ENCODE measurements at places on chromosomes 1 and 21.

DNA sequence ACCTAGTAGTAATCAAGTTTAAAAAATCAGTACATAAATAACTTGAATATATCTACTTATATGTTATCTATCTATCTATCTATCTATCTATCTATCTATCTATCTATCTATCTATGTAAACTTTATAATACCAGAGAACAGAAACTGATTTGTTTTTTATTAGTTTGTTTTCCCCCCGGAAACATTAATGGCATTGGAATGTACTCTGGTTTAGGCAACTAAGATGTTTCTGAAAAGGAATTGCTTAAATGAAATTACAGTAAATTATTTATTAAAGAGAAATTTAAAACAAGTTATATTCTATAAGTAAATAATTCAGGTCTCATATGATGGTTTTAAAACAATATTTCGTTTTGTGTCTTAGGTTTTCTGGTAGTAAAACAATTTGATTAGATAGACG is 681.0 kb upstream of the ADAMTS5 start:
- peak overlapping the region; percentile 95 for H3K27ac ChIP-seq
- no peaks in the 10 kb centered on the region for H3K36me3 ChIP-seq
- peaks cover 57% of the 10 kb centered on the region for H3K4me1 ChIP-seq
- H3K27me3 ChIP-seq, result peaks cover 2% of the 10 kb centered on the region

DNA sequence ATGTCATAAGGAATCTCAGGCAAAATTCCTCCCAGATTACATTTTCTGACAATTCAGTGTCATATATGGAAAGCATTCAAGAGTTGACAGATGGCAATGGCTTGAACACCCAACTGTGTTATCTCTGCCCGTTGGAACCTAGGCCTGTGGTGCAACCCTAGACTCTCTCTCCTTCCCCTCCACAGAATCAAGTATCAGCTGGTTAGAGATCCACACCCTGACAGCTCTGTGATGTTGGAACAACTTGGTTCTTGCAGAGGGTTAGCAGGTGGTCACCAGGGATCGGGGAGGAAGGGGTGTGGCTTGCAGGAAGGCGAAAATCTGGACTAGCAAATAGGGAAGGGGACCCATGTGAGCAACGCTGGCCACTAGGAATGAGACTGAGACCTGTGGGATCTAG is 26.3 kb downstream of the PCSK9 start:
- peaks cover 22% of the 10 kb centered on the region for H3K4me1 ChIP-seq
- DNase-seq, result no peak
- H3K27me3 ChIP-seq, result peaks cover 2% of the 10 kb centered on the region
- H3K36me3 ChIP-seq, result peaks cover 34% of the 10 kb centered on the region
- no peak overlapping the region for H3K27ac ChIP-seq
- H3K4me3 ChIP-seq, result no peak overlapping the region

GRCh38 chr1:98709906-98710305 is 48.4 kb downstream of the SNX7 start:
- H3K27me3 ChIP-seq, result no peaks in the 10 kb centered on the region
- H3K4me1 ChIP-seq, result peaks cover 19% of the 10 kb centered on the region
- no peak overlapping the region for H3K4me3 ChIP-seq
- DNase-seq, result no peak
- H3K27ac ChIP-seq, result no peak overlapping the region

DNA sequence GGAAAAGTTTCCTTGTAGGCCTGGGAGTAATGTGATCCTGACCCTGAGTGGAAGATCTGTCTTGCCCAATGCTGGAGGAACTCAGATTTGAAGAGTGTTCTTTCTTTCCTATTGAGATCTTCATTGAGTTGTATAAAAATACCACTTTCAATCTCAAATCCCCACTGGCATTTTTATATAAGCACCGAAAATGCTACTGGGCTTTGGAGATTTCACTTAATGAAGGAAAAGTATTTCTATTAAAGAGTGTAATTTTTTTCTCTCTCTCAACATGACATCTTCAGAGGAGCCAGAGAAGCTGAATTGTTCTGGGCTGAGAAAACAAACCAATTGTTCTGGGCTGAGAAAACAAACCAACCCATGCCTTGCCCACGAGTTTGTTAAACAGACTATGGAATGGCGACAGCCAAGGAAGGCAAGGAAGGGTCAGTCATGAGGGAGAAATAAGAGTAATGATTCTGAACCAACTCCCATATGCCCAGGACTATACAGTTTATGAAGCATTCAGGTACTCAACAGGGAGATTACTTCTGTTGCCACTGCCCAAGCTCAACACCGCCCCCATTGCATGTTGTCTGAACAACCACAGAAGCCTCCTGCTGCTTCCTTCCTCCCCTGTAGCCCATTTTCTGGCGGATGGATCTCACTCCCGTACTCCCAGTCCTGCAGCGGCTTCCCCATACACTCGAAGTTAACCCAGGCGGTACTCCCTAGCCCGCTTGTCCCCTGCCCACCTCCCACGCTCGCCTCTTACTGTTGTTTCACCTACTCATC is 103.2 kb downstream of the BEND5 start:
- no peaks in the 10 kb centered on the region for H3K36me3 ChIP-seq
- DNase-seq, result no peak
- H3K27ac ChIP-seq, result no peak overlapping the region
- H3K4me3 ChIP-seq, result no peak overlapping the region
- H3K4me1 ChIP-seq, result no peaks in the 10 kb centered on the region
- H3K27me3 ChIP-seq, result peaks cover 2% of the 10 kb centered on the region

GRCh38 chr1:91673613-91674012 is 173.0 kb downstream of the CDC7 start:
- no peak overlapping the region for H3K4me3 ChIP-seq
- no peaks in the 10 kb centered on the region for H3K4me1 ChIP-seq
- H3K27me3 ChIP-seq, result no peaks in the 10 kb centered on the region
- no peak overlapping the region for H3K27ac ChIP-seq
- DNase-seq, result no peak

DNA sequence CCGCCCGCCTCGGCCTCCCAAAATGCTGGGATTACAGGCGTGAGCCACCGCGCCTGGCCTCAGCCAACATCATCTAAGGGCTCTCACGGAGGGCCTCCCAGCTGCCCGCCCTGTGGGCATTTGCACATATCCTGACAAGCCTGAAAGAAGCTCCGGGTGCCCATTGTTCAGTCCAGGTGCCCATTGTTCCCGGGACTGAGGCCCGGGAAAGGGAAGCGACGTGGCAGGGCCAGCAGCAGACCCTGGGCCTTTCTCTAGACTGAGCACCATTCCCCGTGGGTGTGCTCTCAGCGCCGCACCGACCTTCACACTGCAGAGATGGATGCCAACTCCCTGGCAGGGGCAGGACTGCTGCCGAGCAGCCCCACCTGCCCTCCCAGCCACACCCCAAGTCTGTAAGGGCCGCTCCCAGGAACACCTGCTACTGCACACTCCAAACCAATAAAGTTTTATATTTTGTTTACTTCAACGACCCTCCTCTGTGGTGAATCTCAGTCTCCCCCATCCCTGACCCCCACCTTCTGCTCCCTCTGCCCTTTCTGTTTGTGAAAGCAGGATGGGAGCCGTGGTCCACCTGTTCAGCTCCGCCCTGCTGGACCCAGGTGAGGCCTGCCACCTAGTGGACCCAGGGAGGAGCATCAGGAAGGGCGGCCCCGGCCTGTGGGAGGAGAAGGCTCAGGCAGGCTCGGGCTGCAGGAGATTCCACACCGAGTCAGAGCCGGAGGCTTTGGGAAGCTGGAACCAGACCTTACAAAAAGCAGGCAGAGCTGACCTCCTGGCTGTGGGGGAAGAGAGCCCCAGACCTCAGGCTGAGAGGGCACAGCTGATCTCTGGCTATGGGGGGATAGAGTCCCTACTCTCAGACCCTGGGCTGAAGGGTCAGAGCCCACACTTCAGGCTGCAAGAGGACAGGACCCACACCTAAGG is 1.1 kb upstream of the TMEM82 start:
- peaks cover 7% of the 10 kb centered on the region for H3K4me1 ChIP-seq
- DNase-seq, result peak; percentile 62
- H3K27me3 ChIP-seq, result peaks cover 1% of the 10 kb centered on the region
- H3K4me3 ChIP-seq, result no peak overlapping the region
- H3K27ac ChIP-seq, result no peak overlapping the region

GRCh38 chr21:45578811-45579381 is 36.7 kb upstream of the SLC19A1 start:
- DNase-seq, result no peak
- peaks cover under 1% of the 10 kb centered on the region for H3K4me1 ChIP-seq
- H3K4me3 ChIP-seq, result no peak overlapping the region
- no peak overlapping the region for H3K27ac ChIP-seq
- no peaks in the 10 kb centered on the region for H3K36me3 ChIP-seq

GRCh38 chr1:89706700-89707012 is 73.7 kb downstream of the LRRC8C start:
- no peak overlapping the region for H3K4me3 ChIP-seq
- no peak for DNase-seq
- peaks cover 13% of the 10 kb centered on the region for H3K4me1 ChIP-seq

DNA sequence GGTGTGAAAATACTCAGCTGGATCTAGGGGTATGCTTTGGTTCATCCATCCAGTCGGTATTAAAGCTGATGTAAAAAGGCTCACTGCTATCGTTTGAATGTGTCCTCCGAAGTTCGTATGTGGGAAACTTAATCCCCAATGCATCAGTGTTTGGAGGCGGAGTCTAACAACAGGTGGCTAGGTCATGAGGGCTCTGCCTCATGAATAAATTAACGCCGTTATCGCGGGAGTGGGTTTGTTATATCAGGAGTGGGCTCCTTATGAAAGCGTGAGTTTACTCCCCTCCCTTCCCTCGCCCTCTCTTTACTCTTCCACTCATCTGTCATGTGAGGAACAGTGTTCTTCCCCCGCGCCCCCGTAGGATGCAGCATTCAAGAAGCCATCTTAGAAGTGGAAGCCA is 48.9 kb upstream of the ZNF281 start:
- no peak for DNase-seq
- no peak overlapping the region for H3K4me3 ChIP-seq
- no peaks in the 10 kb centered on the region for H3K27me3 ChIP-seq
- no peak overlapping the region for H3K27ac ChIP-seq
- H3K36me3 ChIP-seq, result no peaks in the 10 kb centered on the region

GRCh38 chr1:175287377-175287776 is 94.8 kb upstream of the KIAA0040 start:
- no peaks in the 10 kb centered on the region for H3K36me3 ChIP-seq
- DNase-seq, result no peak
- H3K4me3 ChIP-seq, result no peak overlapping the region
- no peaks in the 10 kb centered on the region for H3K27me3 ChIP-seq
- H3K4me1 ChIP-seq, result no peaks in the 10 kb centered on the region

- peak overlapping the region; percentile 77 for H3K27ac ChIP-seq
- peak overlapping the region; percentile 33 for H3K4me3 ChIP-seq
- DNase-seq, result peak; percentile 38
- no peaks in the 10 kb centered on the region for H3K36me3 ChIP-seq
- H3K4me1 ChIP-seq, result peaks cover 63% of the 10 kb centered on the region
- H3K27me3 ChIP-seq, result peaks cover 2% of the 10 kb centered on the region
These were observed 63.9 kb downstream of the NDUFS5 start for GRCh38 chr1:39089931-39090521.

- DNase-seq, result peak; percentile 72
These were observed 65.5 kb upstream of the CR1L start for GRCh38 chr1:207579436-207579799.

DNA sequence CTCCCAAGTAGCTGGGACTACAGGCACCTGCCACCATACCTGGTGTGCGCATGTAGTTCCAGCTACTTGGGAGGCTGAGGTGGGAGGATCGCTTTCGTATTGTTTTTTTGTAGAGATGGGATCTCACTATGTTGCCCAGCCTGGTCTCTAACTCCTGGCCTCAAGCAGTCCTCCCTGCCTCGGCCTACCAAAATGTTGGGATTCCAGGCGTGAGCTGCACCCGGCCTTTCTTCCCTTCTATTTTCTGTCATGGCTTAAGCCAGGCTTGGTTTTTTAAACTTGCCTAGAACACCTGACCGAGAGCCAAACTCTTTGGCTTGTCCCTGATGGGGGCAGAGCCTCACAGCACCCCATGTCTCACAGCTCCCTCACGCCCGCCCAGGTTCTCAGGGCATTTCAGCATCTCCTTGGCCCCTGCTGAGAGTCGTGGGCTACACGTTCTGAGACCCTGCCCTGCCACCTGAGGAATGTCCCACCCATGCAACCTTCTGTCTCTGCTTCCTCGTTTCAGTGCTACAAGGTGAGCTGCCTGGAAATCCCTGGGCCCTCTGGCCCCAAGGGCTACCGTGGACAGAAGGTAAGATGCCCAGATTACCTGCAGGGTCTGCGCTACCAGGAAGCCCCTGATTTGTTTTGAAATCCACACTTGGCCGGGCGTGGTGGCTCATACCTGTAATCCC is 15.7 kb downstream of the COL6A2 start:
- no peak for DNase-seq
- H3K27ac ChIP-seq, result no peak overlapping the region
- H3K36me3 ChIP-seq, result peaks cover 24% of the 10 kb centered on the region
- no peak overlapping the region for H3K4me3 ChIP-seq

- H3K4me1 ChIP-seq, result peaks cover 85% of the 10 kb centered on the region
- H3K36me3 ChIP-seq, result peaks cover 28% of the 10 kb centered on the region
- H3K27me3 ChIP-seq, result no peaks in the 10 kb centered on the region
- H3K4me3 ChIP-seq, result peak overlapping the region; percentile 79
- DNase-seq, result no peak
These were observed 24.4 kb downstream of the ZBTB17 start for GRCh38 chr1:15951341-15952153.

GRCh38 chr1:25771221-25772114 is 28.5 kb upstream of the SELENON start:
- no peak overlapping the region for H3K4me3 ChIP-seq
- H3K27me3 ChIP-seq, result peaks cover 24% of the 10 kb centered on the region
- no peak for DNase-seq
- H3K27ac ChIP-seq, result no peak overlapping the region
- H3K36me3 ChIP-seq, result no peaks in the 10 kb centered on the region

Measured in HFFc6 (cell line).